ENCODE measurements at places on chromosomes 3 and 15.

GRCh38 chr3:58151637-58152036 is 59.1 kb downstream of the DNASE1L3 start:
- DNase-seq, result no peak

DNA sequence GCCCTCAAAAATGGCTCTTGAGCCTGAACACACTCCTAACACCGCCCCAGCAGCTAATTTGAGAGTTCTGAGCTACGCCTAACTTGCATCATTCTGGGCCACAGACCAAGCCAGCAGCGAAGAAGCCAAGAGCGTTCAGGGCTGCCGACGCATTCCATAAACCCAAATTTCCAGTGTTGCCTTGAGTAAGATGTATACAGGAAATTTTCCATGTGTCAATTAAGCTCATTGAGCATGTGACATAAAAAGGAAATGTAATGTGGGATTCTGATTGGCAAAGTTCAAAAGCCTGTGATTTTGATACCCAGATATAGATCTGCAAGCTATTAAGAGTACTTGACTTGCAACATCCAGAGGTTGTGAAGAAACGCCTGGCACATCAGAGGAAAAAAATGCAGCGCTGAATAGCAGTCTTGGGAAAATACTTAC is 148.6 kb upstream of the NR2F2 start:
- DNase-seq, result peak; percentile 96

- DNase-seq, result no peak
These were observed 105.3 kb downstream of the CTNNB1 start for GRCh38 chr3:41304593-41304992.

DNA sequence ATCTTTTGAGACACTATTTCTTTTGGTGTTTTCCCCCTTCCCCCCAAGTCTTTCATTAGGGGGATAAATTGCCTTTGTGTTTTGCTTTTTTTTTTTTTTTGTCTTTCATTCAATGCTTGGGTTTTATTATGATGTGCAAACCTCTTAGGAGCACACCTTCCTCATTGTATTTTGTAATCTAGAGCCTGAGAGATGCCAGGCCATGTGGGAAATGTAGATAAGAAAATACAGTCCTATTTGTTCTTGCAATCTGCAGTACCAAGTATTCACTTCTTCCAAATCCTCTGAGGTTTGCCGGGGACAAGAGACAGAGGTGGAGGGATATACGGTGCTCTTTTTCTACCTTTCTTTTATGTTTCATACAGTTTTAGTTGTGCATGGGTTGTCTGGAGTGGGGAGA is 66.7 kb downstream of the LARS2 start:
- no peak for DNase-seq

GRCh38 chr3:105369500-105370371 is 3.0 kb downstream of the ALCAM start:
- no peak for DNase-seq

DNA sequence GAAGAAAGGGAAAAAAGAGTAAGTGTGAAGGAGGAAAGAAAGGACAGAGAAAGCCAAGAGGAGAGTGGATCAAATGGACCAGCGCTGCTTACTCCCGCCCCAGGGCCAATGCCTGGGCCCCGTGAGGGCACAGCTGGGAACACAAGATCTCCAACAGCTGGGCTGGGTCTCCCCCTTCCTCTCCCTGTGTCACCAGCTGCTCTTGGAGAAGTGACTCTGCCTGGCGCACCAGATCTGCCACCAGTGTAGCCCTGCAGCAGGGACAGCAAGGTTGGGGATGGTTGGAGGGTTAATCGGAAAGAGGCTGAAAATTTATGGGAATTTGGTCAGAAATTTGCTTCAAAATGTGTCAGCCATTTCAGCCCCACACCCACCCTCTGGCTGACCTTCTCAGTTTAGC is 8.4 kb downstream of the CDAN1 start:
- no peak for DNase-seq

DNA sequence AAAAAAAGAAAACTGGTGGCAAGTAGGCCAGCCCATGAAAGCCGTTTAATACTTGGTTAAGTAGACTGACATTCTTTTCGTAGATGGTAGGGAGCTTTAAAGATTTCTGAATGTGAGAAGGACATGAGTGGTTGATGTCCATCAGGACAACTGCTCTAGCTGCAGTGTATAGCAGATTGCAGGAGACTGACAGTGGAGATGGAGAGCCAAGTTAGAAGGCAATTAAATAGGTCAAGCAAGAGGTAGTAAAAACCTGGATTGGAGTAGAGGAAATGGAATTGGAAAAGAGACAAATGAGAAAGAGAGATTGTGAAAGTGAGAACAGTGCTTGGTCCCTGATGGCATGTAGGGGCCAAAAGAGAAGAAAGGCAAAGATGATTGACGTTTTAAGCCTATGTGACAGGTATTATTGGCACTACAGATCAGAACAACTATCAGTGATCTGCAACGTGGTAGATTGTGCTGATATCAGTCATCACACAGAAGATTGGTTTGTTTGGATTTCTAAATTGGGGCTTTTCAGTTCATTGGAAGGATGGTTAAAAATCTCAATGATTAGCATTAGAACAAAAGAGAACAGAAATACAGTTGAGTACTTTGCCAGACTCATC is 74.0 kb downstream of the CNTN4 start:
- DNase-seq, result no peak

- DNase-seq, result no peak
These were observed 98.8 kb downstream of the ZNF621 start for GRCh38 chr3:40623567-40623966.

DNA sequence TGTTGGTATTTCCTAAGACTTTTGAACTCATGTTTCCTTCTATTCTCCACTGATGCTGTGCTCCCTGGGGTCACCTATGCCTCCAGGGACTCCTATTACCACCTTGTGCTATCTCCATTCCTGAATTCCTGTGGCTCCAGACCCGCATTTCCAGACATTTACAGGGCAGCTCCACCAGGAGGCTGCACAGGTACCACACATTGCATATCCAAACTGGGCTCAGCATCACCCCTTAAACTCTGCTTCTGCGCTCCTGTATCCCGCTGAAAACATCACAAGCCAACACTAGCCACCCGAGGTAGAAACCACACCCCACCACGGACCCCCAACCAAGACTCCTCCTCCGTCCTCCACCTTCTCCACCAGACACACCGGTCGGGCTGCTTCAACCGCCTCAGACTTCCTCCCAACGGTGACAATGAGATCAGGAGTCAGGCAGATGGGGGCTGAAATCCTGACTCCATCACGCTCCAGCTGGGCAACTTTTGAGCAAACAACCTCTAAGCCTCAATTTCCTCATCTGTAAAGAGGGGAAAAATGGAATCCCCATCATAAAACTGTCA is 10.4 kb downstream of the TNK2 start:
- DNase-seq, result no peak

DNA sequence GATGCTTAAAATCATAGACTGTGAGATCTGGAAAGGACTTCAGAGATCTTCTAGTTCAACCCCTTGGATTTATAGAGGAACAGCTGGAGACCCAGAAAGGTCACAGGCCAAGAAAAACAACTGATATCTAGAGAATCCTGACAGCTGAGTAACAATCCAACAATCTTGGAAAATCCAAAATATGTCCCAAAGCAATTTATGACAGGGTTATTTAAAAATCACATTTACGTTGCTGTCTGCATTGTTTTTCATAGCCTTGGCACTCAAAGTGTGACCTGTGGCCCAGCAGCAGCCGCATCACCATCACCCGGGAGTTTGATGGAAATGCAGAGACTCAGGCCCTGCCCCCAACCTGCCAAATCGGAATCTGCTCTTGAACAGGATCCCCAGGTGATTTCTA is 78.8 kb downstream of the FBN1 start:
- peak; percentile 62 for DNase-seq

GRCh38 chr3:193590088-193590856 is 2.7 kb upstream of the OPA1 start:
- DNase-seq, result peak; percentile 17

DNA sequence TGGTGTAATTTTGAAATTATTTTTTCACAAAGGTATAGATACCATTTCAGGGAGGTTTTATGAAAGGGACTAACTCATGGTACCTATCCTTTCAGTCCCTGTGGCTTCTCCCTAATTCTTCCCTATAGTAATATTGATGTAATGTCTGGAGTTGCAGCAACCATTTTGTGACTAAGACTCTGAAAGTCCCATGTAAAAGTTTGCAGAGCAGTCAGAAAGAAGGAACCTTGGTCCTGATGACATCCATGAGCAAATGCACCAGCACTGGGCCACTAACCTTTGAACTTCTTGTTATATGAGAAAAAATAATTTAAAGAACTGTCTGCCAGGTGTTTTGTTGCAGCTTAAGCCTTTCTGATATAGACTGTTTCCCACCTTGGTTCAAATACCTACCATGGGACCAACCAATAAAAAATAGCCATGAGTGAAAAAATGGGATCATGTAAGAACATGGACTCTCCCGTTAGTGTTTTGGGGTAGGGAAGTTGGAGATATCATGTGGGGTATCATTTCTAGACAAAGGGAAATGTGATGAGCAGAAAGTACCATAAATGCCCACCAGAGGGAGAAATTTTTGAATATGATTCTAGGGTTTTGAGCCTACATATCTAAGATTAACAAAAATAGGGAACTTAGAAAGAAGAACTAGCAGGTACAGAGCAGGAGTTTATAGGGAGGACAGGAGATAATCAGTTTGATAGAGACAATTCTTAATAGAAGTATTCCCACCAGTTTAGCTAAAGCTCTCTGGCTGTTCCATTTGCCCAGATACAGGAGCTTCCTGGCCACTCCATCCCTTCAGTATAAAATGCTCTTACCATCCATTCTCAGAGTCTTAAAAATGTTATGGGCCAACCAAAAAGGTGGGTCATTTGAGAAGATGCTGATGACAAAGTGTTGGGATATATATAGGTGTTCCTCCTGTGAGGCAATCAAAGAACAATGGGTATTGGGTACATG is 3.4 kb upstream of the CPOX start:
- no peak for DNase-seq

- DNase-seq, result no peak
These were observed 22.5 kb downstream of the FAM240A start for GRCh38 chr3:46634856-46635255.

- peak; percentile 85 for DNase-seq
These were observed 83.6 kb upstream of the XCR1 start for GRCh38 chr3:46110701-46111493.

DNA sequence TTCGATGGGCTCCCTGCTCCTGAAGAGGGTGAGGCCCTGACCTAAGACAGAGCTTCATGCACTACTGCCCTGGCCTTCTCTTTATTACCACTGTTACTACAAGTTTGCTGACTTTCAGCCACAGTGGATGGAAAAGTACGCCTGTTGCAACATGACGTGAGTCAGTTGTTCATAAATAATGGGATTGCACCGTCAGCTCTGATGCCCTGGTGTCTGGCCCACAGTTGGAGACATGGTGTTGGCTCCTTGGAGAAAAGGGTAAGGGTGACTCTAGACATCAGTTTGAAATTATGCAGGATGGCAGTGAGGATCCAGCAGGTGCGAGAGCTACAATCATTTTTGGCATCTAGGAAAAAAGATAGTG is 5.5 kb downstream of the PAQR5 start:
- peak; percentile 60 for DNase-seq

DNA sequence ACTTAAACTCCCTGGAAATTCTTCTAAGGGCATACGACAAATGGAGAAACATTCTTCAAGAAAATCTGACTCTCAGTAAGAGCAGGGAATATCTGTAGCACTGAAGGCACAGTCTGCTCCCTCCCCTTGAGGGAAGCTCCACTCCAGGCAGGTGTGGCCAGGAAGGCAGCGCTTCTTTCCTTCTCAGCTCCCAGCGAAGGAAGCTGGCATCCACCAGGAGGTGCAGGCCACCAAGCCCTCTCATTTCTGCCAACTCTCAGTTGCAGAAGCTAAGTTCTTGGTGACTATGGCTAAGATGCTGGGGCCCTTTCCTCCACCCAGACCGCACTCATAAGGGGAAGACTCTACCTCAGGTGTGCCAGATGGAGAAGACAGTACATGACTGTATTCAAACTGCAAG is 37.7 kb upstream of the SLC41A3 start:
- DNase-seq, result no peak

DNA sequence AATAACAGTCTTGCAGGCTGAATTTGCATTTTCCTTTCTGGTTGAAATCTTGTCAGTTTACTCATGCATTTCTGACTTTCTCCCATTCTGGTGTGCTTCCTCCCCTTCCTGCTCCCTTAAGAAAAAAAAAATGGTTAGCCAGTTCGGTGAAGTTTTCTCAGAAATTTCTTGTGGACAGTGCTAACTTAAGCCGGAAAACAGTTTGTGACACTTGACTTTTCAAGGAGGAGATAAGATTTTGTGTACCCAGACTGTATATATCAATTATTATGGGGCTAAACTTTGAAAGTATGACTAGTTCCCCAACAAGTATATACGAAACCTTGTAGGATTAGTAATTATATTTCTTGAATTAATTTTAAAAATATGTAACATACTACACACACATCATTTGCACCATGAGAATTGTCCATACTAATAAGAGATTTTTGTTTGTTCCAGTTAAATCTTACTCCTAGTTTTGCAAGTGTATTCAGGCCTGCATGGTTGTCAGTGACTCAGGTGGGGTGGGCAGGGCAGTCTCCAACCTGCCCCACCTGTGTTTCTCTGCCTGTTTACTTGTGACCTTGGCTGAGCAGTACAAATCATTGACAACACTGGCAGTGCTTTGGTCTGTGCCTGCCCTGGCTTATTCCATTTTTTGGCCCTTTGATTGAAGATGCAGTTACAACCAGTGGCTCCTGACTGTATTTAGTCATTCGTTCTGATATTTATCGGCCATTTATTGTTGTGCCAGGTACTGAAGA is 19.1 kb downstream of the UBE2E1 start:
- no peak for DNase-seq

GRCh38 chr15:60583946-60584345 is 105.0 kb upstream of the ICE2 start:
- no peak for DNase-seq

DNA sequence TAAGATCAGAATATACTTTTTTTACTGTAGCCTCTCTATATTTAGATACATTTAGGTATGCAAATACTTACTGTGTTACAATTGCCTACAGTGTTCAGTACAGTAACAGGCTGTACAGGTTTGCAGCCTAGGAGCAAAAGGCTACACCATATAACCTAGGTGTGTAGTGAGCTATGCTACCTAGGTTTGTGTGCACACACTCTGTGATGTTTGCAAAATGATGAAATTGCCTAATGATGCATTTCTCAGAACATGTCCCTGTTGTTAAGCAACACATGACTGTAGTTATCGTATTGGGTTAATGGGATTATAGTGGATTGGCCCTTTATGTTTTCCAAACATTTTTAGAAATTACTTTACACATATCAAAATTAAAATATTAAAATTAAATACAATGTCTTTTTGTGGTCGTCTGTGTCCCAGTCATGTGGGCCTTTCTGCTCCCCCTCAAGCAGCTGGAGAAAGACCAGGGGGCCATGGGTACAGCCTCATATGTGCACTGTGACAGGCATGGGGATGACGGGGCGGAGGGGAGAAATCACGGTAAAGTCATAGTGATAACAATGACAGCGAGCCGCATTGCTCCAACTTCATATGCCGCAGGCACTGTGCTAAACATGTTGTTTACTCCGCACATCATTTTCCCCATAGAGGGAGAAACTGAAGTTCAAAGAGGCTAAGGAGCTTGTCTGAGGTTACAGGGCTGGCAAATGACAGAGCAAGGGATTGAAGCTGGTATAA is 27.4 kb upstream of the PLA2G4E start:
- DNase-seq, result no peak

- DNase-seq, result no peak
These were observed 885.9 kb downstream of the FHIT start for GRCh38 chr3:60365360-60365759.

GRCh38 chr15:35003928-35004327 is 15.8 kb upstream of the ZNF770 start:
- DNase-seq, result no peak

GRCh38 chr3:180630371-180630770 is 28.4 kb downstream of the TTC14 start:
- no peak for DNase-seq

- DNase-seq, result no peak
These were observed 178.6 kb downstream of the KCNAB1 start for GRCh38 chr3:156298938-156299337.

GRCh38 chr3:186298876-186299275 is 63.2 kb downstream of the DGKG start:
- DNase-seq, result no peak
